NCI-H1930 (cell line): ENCODE measurements at places on chromosomes 6 and 20.

GRCh38 chr6:122790423-122791309 lies 1.6 kb downstream of the SMPDL3A start:
- DNase-seq = no peak

- no peak for DNase-seq
These were observed 929.3 kb upstream of the MAN1A1 start for GRCh38 chr6:120278689-120279396.

GRCh38 chr20:25351024-25351360 lies 39.6 kb downstream of the ABHD12 start:
- DNase-seq = no peak

GRCh38 chr6:37936906-37937305 lies 117.4 kb downstream of the ZFAND3 start:
- DNase-seq = no peak

- DNase-seq = no peak
These were observed 30.1 kb downstream of the DUSP22 start for GRCh38 chr6:322259-322930.

DNA sequence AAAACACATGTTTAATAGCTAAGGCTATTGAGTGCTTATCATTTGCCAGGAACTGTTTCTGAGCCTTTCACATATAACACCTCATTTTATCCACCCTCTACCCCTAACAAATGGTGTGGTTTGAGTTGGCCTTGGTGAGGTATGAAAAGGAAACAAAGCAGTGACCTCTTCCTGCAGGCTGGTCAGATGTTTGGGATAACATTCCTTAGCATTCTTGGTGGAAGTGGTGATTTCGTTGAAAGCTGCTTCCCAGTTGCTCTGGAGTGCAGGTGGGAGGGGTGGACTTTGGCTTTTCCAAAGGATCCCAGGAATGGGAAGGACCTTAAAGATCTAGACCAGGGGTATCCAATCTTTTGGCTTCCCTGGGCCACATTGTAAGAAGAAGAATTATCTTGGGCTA lies 41.3 kb downstream of the CARMIL1 start:
- no peak for DNase-seq

DNA sequence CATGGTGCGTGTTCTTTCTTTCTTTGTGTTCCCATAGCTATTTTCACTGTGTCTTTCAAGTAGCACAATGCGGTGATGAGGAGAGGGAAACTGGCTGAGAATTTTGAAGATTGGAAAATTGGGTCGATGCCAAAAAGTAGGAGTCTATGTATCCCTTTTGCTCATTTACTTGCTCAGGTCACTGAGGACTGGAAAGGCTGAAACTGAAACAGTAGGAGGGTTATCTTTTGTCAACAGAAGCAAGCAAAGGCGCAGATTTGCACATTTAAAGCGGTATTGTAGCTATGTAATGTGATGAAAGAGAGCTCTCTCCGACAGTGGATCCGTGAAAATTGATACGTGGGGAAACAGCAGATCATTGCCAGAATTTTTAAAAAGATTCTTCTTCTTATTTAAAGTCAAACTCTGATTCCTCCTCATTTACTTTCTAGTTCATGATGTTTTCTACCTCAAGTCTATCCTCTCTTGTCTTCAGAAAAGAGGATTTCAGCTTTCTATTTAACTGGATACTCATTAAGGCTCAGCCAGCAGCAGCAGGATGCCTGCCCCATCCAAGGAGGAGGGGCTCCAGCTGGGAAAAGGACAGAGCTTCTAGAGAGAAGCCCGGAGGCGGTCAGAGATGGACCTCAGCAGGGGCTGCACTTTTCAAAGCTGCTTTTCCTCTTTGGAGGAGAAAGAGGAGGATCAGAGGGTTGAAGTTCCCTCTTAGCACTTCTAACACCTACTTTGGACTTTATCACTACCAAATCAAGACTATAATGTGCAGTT lies 15.9 kb upstream of the FYN start:
- peak; percentile 2 for DNase-seq

- DNase-seq = no peak
These were observed 770 bp downstream of the KIF3B start for GRCh38 chr20:32278199-32278643.

GRCh38 chr20:58084966-58085365 lies 143.5 kb downstream of the ANKRD60 start:
- DNase-seq = no peak

DNA sequence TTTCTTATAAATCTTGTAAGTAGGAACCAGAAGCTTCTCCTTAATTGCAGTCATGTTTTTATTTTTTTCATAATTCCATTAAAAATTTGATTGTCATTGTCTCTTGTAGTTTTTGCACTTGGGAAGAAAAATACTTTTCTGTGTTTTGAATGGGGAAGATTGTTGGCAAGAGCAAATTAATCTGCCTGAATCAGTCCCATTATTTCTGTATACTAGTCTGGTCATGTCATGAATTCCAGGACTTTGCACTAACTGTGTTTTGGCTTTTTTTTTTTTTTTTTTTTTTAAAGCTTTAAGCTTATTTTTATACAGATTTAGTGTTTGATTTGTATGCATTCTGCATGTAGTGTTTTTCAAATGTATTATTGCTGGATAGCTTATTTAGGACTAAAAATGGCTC lies 47.6 kb downstream of the RALGAPB start:
- no peak for DNase-seq

- DNase-seq = no peak
These were observed 53.9 kb upstream of the SMIM28 start for GRCh38 chr6:138323821-138324220.

- no peak for DNase-seq
These were observed 393.7 kb downstream of the ZFAND3 start for GRCh38 chr6:38213251-38213658.

DNA sequence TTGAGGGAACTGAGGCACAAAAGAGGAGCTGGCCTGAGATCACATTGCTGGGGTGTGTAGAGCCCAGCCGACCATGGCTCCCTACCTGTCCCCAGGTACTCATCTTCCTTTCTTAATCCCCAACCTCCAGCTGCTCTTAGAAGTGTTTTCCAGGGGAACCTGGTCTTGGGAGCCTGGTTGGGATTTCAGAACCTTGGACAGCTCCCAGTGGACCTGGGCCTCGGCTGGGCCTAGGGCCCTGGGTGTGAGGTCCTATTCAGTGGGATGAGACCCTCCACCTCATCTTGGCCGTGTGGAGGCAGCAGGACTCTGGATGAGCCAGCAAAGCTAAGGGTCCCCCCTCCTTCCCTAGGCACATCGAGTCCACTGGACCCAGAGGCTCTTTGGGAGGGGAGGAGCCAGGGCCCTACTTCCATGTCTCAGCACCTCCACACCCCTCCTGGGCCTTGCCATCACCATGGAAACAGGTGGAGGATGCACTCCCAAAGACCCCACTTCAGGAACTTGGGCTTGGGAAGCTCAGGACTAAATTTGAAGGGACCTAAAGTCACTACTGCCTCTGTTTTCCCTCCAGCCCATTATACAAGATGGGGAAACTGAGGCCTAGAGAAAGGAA lies 38.5 kb downstream of the DLGAP4 start:
- no peak for DNase-seq

DNA sequence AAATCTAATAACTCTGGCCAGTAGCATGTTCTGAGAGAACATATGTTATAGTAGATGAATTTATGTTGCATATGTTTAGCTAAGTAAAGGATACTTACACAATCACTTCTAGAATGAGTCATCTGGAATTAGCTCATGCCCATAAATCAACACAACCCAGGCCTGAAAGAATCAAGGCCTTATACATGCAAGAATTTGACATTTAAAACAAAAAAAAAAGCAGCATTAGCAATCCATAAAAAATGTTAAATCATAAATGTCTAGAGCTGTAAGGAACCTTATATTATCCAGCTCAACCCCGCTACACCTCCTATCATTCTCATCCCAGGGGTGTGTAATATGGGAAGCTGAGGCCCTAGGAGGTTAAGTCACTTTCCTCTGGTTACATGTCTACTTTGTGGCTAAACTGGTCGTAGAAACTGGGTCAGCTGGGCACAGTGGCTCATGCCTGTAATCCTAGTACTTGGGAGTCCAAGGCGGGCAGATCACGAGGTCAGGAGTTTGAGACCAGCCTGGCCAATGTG lies 105.2 kb upstream of the CARMIL1 start:
- no peak for DNase-seq

DNA sequence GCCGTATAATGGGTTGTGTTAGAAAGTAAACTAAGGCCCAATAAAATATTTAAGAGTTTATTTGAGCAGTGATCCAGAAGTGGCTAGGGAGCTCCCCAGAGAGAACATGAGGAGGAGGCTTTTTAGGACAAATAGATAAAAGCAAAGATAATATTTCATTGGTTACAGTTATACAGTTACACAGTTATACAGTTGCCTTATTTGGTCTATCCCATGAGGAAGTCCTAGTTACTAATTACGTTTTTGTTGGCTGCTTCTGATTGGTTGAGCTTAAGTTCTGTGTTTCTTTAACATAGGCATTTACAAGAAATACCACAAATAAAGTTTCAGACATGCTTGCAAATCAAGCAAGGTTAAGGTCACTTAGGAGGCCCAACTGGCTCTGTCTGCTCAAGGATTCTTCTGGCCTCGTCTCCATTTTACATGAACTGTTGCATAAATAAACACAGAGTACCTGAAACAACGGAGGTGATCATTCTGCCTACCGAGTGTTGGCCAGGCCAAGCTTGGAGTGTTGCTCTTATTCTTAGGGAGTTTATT lies 7.0 kb downstream of the UBD start:
- DNase-seq = no peak

DNA sequence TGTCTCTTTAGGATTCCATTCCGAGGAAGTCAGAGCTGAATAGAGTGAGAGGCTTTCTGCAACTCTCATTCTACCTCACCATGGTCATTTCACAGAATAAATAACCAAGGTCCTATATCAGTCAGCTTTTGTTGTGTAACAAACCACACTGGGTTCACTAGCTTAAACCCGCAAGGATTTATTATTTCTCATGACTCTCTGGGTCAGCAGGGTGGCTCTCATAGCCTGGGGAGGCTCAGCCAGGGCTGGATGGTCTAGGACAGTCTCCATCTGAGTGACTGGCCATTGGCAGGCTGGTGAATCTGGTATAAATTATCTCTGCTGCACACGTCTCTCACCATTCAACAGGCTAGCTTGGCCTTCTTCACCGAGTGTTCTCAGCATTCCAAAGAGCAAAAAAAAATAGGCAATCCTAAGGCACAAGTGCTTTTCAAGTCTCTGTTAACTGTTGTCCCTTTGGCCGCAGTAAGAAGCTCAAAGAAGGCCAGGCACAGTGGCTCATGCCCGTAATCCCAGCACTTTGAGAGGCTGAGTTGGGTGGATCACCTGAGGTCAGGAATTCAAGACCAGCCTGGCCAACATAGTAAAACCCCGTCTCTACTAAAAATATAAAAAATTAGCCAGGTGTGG lies 39.7 kb downstream of the ISM1 start:
- no peak for DNase-seq

GRCh38 chr6:83250235-83250634 lies 57.1 kb downstream of the RWDD2A start:
- DNase-seq = no peak
